ENCODE measurements at places on chromosomes 16 and 17.

GRCh38 chr16:50351116-50351515, 17.7 kb downstream of the BRD7 start:
- no peak for DNase-seq

DNA sequence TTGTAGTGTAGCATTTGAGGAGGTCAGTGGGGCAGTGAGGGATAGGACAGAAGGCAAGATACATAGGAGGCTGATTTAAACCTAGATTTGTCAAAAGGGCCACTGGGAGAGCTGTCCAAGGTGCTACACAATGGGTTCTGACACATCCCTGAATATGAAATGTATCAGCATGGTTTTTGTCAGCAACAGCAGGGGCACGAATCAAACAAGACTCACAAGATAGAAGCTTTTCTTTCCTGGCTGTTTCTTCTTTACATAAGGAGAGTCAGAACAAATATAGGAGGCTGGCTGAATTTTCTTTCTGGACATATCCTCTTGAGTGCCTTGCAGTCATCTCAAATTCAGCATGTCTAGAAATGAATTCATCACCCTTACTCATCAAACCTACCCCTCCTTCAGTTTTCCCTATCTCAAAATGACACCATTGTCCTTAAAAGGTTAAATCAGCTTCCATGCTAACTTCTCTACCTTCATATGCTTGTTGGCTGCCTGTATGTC, 130.5 kb downstream of the NPIPB5 start:
- DNase-seq, result no peak

DNA sequence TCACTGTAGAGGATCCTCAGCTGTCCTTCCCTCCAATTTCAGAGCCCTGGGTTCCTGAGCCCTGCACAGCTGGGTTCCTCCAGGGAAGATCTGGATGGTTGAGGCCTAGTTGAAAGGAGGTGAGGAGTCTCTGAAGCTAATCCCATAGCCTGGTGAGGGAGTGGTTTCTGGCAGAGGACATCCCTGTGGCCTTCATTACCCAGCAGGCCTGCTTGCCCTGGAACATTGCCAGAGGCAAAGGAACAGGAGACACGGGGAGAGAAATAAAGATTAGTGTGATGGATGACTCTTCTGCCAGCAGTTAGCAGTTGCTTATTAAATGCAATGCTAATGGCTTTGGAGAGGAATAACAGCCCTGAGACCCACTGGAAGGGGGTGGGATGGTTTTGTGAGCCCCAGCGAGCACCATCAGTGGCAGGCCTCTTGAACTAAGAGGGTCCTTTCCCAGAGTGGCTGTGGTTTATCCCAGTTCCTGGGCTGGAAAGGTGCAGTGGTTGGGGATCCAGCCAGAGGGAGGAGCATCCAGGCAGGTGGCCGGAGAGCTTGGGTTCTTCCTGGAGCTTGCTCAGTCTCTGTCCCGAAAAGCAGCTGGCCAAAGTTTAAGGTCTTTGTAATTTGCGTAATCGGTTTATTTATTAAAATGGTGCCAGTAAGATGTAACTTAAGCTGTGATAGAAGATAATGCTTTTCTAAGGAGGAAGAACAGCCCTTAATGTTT, 209.7 kb downstream of the CCDC182 start:
- no peak for DNase-seq

GRCh38 chr17:40448213-40448638, 5.0 kb downstream of the IGFBP4 start:
- no peak for DNase-seq
